ENCODE measurements at places on chromosomes 5 and 9.

DNA sequence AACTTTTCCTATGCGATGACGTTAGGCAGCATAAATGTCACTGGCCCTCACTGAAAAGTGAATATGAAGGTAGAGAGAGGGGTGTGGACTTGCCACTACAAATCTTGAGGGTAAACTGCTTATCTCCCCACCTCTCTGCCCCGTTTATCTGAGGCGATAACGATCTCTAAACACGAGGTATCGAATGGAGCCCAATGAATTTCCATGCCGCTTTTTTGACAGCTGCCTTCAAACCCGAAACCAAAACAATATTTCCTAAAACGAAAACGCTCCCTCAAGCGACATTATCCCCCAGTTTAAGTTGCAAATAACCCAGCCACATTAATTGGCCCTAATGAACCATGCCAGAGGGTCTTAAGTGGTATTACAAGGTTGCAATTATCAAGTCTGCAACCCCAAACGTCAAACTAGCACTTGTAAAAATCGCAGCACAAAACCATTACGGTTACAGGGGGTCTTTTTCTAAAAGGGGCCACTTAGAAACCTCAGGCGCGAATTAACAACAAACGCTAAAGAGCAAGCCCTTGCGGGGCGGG, 1.4 kb downstream of the NR3C1 start:
- DNase-seq = no peak

- no peak for DNase-seq
These were observed 144.8 kb downstream of the PDZD2 start for GRCh38 chr5:31783731-31784130.

GRCh38 chr9:32603914-32604852, 31.2 kb upstream of the NDUFB6 start:
- no peak for DNase-seq

- no peak for DNase-seq
These were observed 17.3 kb upstream of the BICD2 start for GRCh38 chr9:92781899-92782298.

GRCh38 chr5:54876-55569, 36.9 kb upstream of the PLEKHG4B start:
- no peak for DNase-seq

DNA sequence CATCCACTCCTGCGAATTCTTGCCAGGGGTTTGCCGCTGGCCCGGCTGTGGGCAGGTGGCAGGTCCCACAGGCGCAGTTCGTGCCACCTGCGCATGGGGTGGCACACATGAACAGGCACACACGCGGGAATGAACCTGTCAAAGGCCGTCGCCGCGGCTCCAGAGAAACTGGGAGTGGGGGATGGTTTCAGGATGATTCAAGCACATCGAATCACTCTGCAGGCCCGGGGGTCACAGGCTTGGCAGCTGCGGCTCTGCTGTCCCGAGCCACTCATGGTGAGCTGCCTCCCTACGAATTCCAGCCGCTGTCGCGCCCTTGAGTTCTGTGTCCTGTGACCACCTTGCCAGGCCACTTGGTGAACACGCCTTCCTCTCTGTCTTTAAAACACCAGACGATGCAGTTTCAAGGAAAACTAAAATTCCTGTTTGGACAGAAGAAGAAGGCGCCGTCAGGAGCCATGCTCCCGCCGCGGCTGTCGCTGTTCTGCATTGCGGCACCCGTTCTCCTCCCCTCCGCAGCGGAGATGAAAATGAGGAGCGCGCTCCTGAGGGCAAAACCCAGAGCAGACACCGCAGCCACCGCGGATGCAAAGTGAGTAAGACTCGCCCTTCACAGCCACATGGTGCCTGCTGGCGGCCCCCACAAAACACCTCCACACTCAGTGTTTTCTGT, 15.4 kb upstream of the EXOC3 start:
- DNase-seq = no peak

DNA sequence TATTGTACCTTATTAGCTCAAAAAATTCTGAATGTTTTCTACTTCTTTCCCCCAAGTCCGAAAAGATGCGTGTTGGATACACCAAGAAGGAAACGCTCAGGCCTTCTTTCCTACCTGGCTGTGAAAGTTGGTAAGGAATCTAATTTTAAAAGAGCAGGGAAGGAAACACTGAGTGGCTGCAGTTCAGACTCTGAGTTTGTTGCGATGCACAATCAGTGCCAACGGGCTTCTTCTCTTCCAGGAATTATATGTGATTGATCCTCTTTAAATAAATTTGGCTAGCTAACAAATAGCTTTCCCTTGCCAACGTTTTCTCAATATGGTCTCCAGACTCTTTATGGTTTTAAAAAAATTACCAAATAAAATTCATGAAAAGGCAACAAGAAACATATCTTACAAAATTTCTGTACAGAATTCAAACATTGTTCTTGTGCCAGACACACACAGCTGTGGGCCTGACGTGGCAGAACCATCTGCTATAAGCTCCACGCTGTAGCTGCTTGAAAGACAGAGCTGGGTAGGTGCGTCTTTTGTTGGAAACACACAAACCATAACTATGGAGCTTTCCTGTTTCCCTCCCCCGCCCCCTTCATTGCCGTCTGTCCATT, 493.1 kb downstream of the ZNF608 start:
- no peak for DNase-seq

DNA sequence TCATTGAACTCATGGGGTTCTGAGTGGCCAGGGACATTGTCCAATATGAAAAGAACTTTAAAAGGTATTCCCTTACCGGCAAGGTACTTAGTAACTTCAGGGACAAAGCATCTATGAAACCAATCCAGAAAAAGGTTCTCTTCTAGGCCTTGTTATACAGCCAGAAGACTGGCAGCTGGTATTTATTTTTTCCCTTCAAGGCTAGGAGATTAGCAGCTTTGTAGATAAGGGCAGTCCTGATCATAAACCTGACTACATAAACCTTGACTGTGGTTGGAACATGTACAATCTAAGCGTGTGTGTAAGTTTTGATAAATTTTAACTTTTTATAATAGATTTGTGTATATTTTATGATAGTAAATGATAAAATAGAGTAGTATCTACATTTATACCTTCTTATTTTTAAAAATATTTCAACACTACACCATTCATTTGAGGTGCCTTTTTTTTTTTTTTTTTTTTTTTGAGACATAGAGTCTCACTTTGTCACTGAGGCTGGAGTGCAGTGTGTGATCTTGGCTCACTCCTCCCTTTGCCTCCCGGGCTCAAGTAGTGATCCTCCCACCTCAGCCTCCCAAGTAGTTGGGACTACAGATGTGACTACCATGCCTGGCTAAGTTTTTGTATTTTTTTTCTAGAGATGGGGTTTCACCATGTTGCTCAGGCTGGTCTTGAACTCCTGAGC, 24.5 kb downstream of the RANBP17 start:
- DNase-seq = no peak

GRCh38 chr5:150519978-150520377, 12.0 kb downstream of the NDST1 start:
- no peak for DNase-seq

- no peak for DNase-seq
These were observed 205.2 kb upstream of the ZNF608 start for GRCh38 chr5:124951661-124952060.

- DNase-seq = peak; percentile 67
These were observed 420 bp downstream of the BOD1 start for GRCh38 chr5:173615884-173616576.

- DNase-seq = peak; percentile 78
These were observed 27.1 kb upstream of the SLC6A19 start for GRCh38 chr5:1174122-1174936.

GRCh38 chr9:35563791-35564197, 41.3 kb upstream of the TESK1 start:
- no peak for DNase-seq

GRCh38 chr9:63816751-63817621, 1468.0 kb downstream of the FOXD4L5 start:
- DNase-seq = peak; percentile 73

GRCh38 chr9:4902135-4902475, 83.0 kb upstream of the JAK2 start:
- no peak for DNase-seq

DNA sequence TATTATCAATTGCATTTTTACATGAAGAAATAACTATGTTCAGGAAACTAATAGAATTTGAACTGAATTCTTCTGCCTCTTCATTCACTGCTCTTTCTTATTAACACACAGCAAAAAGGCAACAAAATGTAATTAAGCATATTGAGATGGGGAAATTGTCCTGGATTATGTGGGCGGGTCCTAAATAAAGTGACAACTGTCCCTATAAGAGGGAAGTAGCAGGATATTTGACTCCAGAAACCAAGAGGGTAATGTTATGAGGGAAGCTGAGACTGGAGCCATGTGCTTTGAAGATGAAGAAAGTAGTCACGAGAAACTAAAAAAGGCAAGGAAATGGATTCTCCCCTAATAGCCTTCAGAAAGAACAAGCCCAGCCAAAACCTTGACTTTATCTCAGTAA, 311.2 kb upstream of the PIK3R1 start:
- DNase-seq = no peak

GRCh38 chr5:72747826-72748225, 68.6 kb upstream of the TNPO1 start:
- no peak for DNase-seq

DNA sequence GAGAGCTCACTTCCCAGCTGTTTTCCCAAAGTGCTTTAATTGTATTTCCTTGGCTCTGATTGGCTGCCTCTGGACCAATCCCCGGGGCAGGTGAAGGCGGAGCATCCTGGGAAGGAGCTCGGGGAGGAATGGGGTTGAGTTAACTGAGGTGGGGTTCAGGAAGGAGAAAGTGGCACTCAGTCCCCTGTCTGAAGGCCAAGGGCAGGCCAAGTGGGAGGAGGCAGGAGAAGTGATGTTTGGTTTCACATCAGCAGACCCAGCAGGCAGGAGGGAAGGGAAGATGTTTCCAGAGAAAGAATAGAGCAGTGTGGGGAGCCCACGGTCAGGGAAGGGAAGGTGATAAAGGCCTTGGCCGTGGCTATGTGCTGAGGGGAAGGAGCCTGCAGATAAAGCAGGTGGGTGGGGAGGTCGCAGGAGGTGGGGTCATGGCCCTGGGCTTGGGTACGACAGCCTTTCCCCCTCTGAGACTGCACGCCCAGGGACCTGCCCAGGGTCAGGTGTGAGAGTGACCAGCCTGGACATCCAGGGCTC, 3.1 kb downstream of the TSPAN17 start:
- DNase-seq = no peak

DNA sequence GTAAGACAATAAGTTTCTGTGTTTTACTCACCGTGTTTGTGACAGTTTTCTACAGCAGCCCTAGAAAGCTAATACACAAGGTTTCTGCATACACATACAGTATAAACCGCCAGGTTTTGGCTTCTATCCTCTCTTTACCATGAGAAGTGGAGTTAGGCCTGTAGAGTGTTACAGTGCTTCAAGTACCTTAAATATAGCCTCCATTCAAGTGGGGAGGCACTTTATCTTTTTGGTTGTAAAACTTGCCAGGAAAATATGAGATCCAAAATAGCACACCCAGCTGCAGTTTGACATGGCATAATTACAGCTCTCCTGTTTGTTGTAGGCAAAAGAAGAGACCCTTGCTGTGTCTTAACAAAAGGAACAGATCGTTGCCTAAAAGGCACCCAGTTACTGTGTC, 90.3 kb upstream of the PTPN3 start:
- no peak for DNase-seq

- no peak for DNase-seq
These were observed 271.2 kb downstream of the FAM114A2 start for GRCh38 chr5:153767221-153768188.

DNA sequence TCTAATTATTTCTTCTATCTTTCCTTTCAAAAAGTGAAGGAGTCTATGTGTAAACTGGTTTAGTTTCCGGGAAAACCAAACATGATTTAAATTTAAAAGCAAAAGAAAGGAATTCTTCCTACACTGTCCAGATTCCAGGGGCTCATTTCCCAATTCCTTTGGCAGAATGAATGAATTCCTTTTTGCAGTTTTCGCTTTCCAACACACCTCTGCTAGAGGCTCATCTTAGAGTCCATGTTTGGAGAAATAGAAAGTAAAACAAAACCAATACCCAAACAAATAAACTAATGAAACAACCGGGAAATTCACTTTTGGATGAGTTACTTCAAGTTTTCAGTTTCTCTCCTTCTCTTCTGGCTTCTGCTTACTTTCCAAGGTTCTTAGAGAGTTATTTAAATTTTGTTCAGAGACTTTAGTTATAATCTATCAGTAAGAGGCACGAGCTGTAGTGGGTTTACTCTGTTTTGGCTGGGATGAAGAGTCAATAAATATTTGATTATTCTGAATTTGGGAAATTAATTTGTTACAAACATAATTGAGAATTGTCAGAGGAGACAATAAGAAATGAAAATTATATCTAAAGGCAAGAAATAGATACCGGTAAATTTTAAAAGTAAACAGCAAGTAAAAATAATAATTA, 365.0 kb upstream of the CDH9 start:
- DNase-seq = no peak

DNA sequence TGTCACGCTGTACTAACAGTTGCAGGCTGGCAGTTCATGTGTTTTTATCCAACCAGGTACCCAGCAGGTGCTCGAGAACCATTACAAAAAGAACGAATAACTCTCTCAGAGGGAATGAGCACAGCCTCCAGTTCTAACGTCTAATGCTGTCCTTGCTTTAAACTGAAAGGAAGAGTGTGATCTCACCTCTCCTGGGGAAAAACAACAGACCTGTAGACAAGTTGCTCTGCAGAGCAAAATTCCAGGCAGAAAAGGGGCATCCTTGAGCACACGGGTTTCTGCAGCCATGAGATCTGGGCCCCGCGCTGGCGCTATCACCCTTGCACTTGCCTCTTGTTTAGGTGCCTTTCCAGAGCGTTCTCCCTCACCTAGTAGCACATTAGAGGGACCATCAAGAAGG, 92.5 kb upstream of the DNAH5 start:
- no peak for DNase-seq

DNA sequence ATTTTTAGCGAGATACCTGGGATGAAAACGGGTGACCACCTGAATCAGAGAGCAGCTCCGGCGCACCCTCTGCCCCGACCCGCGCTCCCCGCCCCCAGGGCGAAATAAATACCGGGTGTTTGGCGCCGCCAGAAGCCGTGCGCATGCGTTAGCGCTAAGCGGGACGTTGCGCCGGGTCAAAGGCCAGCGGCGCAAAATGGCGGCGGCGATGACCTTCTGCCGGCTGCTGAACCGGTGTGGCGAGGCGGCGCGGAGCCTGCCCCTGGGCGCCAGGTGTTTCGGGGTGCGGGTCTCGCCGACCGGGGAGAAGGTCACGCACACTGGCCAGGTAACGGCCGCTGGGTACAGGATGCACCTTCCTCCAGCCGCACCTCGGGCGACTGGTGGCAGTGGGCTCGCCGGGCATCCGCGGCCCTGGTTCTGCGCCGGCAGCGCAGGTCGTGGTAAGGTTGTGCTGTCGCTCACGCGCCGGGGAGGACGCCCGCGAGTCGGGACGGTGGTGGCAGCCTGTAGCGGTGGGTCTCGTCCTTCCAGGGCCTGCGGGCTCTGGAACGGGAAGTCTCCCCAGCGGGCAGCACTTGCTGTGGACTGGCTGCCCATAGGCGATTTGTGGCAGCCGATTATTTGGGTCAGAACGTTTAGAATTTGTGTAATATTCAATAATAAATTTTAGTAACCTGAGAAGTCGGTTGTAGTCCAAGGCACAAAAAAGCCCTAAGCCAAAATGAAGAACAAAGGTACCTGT, at the start of gene NDUFS6:
TSS of gene NDUFS6 (plus strand) at position 186 of the 745 bp plus-strand sequence. CDS start at position 197, 11 bp downstream.
- peak; percentile 71 for DNase-seq
